ENCODE measurements at places on chromosomes 1 and 21. TPM values are rescaled to one million over a fixed set of nuclear protein-coding genes. Genes with fewer than 3 reads are reported as not detected.

DNA sequence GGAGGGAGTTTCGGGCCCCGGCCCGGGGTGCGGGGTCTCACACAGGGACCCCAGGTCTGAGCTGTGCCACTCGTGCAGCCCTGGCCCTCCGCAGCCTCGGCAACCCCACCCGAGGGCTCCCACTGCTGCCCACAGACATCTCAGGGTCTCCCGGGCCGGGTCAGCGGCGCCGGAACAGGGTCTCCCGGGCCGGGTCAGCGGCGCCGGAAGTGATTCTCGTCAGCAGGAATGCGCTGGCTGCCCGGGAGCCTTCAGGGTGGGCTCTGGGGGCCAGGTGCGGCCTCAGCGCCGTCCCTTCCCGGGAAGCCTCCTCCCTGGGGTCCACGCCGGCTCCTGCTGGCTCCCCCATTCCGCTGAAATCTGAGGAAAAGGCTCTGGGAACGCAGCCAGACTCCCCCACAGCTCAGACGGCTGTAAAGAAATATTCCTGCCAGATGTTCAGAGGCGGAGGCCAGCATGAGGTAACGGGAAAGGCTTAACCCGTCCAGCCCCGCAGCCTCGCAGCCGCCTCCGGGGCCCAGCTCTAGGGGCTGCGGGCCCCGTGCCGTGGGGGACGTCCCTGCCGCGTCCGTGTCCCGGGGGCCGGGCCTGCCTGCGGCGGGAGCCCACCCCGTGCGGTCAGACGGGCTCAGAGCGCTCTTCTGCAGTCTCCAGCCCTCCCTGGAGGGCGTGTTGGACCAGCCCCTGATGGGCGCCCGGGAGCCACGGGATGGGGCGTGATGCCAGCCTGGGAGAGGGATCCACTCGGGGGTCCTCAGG is 8.7 kb upstream of the COL6A1 start:
- no peaks in the 10 kb centered on the region for H3K27me3 ChIP-seq
- H3K36me3 ChIP-seq: no peaks in the 10 kb centered on the region
- peaks cover 48% of the 10 kb centered on the region for H3K4me1 ChIP-seq
- H3K27ac ChIP-seq: peak overlapping the region; percentile 71
- H3K4me3 ChIP-seq: peak overlapping the region; percentile 66

Gene EPHX1
- total RNA-seq: 69.1 TPM

DNA sequence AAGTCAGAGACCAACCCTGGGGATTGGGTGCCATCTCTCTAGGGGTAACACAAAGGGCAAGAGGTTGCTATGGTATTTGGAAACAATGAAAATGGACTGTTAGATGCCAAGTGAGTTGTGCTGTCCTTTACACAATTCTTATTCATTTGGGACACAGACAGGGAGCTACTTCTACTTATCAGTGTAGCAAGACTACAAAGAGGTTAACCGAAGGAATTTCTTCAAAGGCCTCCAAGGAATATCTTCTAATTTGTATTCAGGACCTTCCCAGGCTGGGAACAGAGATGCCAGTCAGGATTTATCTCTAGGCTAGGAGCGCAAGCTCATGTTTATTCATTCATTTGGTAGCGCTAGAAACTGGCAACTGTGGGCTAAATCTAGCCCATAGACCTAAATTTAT is 2.6 kb downstream of the NAXE start:
- no peak overlapping the region for H3K27ac ChIP-seq
- DNase-seq: no peak
- H3K4me1 ChIP-seq: peaks cover 15% of the 10 kb centered on the region
- no peaks in the 10 kb centered on the region for H3K27me3 ChIP-seq

Gene EVA1B
- 85.2 TPM for total RNA-seq

- H3K36me3 ChIP-seq: no peaks in the 10 kb centered on the region
- no peak for DNase-seq
- H3K4me1 ChIP-seq: no peaks in the 10 kb centered on the region
- H3K4me3 ChIP-seq: no peak overlapping the region
- H3K27me3 ChIP-seq: no peaks in the 10 kb centered on the region
These were observed 47.1 kb upstream of the HMCN1 start for GRCh38 chr1:185686821-185687778.

Gene CRYAA
- not detected for total RNA-seq
